Fibroblast of skin of scalp (primary cell): ENCODE measurements at places on chromosomes 7 and 10.
A peak's percentile ranks its signal among the peaks of the same experiment; 100 is the strongest.

- DNase-seq = no peak
Measured at GRCh38 chr10:5644930-5645329, 21.5 kb downstream of the ASB13 start.

DNA sequence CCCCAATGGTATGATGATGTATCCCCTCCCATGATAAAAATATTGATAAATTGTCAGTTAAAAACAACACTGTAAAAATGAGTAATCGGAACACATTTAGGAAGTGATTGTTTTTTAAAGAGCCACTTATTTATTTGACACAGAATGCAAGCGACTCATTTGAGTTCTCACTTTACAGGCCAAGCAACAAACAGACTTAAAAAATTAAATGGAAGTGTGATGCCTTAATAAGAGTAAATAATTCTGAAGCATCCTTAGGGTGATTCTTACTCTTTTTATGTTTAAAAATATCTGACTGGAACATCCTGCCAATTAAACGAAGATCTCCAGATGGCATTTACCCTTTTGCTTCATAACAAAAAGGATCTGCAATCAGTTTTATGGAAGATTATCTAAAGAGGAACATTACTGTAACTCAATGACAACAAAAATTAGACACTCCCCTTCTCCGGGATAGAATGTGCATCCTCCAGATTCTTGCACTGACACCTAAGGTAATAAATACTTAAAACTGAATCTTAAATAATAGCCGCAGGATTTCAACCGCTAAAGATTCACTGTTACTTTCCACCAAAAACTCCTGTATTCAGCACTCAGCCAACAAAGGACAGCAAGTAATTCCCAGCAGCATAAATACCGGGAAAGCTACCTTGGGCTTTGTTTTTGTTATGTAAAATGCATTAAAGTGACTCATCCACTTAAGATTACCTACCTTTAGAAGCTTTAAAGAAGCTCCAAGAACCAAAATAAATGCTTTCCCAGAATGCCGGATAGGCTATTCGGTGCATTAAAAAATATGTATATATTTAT, 1.7 kb downstream of the CACNA2D1 start:
- DNase-seq = peak; percentile 2

DNA sequence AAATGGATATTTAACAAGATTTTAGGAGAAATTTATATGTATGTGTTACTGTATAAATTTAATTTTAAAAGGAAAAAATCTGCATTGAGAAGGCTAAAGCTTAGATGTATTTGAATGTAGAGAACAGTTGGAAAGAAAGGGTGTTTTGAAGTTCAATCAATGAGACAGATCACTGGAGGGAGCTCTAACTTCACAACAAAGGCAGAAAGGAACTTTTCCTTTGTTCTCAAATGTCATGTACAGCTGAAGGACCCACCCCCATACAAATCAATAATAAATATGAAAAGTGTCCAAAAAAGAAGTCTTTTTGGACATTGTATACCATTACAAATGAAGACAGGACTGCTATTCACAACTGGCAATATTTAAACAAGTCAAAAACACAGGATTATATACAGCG, 403.4 kb downstream of the DNAJB9 start:
- DNase-seq = peak; percentile 2

DNA sequence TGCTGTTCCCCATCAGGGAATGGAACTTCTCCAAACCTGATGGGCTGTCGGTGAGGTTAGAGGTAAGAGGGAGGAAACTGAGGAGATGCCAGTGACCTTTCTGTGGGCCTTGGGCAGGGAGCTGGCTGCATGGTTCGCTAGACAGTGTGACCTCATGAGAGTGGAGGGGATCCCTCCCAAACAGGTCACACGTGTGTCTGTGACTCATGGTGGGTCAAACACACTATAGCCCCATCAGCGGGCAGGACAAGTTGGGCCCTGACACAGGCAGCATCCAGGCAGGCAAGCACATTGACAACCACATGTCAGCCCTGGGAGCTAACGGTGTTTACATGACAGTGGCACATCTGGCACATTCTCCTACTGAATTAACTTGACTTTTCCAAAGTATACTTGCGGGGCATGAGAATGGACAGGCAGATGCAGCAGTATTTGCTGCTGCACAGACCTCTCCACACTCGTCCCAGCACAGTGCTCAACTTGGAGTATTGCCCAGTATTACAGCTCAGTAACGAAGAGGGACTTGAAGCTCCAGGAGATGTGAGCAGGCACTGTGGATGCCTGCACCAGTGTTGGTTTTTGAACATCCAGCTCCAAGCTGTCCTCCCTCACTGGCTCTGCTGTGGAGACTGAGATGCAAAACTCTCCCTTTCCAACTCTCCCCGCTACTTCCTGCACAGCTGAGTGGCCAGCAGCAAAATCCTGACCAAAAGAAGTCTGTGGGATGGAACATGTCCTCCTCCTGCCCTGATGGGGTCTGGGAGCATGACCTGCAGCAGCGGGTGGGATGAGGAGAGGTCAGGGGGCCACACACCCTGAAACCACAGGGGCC, 199.6 kb downstream of the WDR37 start:
- no peak for DNase-seq

DNA sequence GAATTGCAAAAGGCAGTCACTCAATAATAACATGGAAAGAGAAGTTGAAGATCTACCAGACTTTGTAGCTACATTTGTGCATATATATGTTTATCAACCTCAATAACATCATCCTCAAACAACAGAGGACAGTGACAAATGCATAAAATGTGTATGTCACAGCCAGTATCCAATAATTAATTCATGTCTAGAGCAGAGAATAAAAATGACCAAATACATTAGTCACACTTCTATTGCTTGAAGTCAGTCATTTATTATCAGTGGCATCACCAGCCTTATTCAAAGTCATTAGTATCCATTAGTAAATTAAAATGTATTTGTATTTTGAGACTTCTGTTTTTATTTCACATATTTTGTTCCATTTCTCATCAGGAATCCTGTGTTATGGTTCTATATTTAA, 852.8 kb downstream of the XPNPEP1 start:
- DNase-seq = no peak

DNA sequence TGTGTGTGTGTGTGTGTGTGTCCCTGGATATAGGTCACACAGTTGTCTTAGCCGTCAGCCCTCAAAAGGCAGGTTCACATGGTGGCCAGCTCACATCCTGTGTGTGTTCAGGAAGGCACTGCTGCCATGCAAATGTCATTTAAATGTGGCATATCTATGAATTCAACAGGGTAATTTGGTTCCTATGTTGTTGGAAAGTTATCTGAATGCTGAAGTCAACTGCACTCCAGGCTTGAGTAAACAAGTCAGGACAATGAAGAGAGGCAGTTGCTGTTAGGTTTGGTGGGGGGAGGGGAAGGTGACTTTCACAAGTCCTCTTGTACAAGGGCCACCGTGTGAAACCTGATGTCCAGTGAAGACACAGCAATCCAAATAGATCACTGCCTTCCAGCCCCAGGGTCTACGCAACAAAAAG, 61.1 kb downstream of the PTPRE start:
- no peak for DNase-seq
